GM12865 (cell line): ENCODE measurements at places on chromosomes 4 and X.
A peak's percentile ranks its signal among the peaks of the same experiment; 100 is the strongest.

DNA sequence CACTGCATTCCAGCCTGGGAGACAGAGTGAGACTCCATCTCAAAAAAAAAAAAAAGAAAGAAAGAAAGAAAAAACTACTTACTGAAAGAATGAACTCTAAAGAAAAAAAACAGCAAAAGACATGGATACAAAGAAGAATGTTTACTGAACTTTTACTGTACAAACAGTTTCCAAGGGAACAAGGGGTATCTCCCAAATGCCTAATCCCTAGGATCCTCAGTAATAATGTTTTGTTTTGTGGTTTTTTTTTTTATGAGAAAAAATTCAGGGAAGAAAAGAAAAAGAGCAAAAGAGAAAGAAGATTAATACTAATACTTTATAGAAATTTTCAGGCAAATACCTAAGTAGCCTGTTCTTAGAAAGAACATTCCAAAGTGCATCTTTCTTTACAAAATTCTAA, 63.2 kb downstream of the ANTXR2 start:
- DNase-seq: no peak

GRCh38 chr4:150116506-150116905, 38.3 kb downstream of the DCLK2 start:
- DNase-seq: no peak

DNA sequence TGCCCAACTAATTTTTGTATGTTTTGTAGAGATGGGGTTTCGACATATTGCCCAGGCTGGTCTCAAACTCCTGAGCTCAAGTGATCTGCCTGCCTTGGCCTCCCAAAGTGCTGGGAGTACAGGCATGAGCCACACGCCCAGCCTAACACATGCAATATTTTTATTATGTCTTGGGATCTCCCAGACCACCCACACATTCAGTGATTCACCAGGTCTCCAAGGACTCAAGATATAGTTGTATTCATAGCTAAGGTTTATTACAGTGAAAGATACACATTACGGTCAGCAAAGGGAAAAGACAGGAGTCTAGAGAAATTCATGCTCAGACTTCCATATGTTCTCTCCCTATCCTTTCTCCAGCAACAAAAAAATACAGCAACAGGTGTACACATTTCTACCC, 25.5 kb upstream of the FAM120C start:
- DNase-seq: no peak

GRCh38 chr4:129344058-129344457, 248.1 kb downstream of the C4orf33 start:
- DNase-seq: peak; percentile 38

GRCh38 chr4:70027011-70027410, 1.2 kb upstream of the HTN3 start:
- DNase-seq: no peak

GRCh38 chr4:184805462-184806228, 20.1 kb downstream of the ACSL1 start:
- peak; percentile 39 for DNase-seq

- DNase-seq: no peak
Measured at GRCh38 chr4:117481742-117482141, 396.4 kb upstream of the TRAM1L1 start.

GRCh38 chr4:52107336-52107735, 56.2 kb downstream of the SPATA18 start:
- no peak for DNase-seq

- DNase-seq: no peak
Measured at GRCh38 chr4:25030277-25031076, at the start of gene LGI2. LGI2 (minus strand) TSS chr4:25030946; CDS start chr4:25030693, 253 bp downstream.

DNA sequence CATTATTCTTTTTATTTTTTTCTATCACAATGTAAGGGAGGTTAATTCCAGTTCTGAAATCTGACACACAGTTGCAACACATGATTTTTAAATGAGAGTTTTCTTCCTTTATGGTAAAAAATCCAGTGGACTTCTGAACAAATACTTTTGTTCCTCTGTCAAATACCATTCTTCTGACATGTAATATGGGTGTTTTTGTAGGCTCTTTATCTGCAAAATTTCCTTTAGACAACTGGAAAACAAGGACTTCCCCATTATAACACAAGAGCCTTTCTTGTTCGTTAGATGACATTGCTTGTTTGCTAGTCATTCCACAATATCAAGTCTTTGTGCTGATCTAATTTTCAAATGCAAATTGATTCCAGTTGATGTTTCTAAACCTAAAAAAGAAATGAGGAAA, 7.7 kb downstream of the FANCB start:
- DNase-seq: no peak

DNA sequence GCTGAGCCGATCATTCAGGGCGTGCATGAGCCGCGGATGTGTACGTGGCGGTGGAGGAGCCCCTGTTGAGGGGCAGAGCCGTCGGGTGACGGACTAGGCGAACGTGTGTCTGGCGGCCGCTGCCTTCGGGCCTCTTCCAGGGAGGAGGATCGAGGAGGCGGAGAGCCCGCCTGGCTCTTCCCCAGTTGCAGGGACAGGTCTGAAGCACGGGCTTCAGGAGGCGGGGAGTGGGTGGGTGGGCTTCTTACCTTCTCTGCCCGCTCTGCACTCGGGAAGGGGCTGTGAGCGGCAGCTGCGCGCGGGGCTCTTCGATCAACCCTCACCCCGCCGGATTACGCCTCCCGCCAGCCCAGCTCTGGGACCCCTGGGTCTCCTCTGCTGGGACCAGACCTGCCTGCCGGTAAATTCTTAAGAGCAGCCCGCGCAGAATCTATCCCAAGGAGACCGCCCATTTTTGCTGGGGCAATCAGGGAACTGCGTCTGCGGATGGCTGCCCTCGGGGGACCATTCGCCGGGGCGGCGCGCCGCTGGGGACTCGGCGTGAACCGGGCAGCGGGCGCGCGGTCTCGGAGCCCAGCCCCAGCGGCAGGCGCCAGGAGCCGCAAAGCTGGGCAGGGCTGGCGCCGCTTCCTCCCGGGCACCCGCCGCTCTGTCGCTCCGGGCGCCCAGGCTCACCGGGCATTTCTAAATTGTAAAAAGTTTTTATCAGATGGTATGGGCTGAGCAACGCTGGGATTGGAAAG, 4.9 kb downstream of the PLAC8 start:
- DNase-seq: peak; percentile 61

GRCh38 chrX:20434986-20435385, 168.3 kb upstream of the RPS6KA3 start:
- no peak for DNase-seq

- DNase-seq: no peak
Measured at GRCh38 chr4:142402900-142403299, 443.2 kb downstream of the INPP4B start.

DNA sequence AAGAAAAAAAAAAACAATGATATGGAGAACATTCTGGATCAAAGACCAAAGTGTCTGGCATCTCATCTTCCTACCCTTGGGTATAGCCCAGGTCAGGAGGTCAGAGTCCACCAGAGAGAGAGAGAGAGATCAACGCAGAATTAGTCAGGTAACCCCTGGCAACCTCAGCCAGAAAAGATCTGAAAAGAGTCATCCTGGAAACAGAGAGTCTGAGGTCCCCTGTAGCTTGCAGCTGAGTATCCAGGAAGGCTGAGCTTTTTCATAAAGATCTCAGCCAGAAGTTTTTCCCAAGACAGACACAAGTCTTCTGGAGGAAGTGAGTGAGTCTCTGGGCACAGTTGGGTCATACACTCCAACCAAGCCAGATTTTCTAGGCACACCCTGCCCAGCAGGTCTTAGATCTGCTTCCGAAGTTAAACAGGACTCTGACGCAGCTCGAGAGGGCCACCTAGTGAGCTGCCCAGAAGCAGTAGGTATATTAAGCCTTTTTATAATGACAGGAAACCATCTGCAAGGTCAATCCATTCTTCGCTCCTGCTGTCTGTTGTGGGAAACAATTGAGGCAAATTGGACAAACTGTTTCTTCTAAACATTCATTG, 35.7 kb downstream of the ACE2 start:
- peak; percentile 54 for DNase-seq

- peak; percentile 0 for DNase-seq
Measured at GRCh38 chr4:1191621-1192020, 19.2 kb upstream of the SPON2 start.

DNA sequence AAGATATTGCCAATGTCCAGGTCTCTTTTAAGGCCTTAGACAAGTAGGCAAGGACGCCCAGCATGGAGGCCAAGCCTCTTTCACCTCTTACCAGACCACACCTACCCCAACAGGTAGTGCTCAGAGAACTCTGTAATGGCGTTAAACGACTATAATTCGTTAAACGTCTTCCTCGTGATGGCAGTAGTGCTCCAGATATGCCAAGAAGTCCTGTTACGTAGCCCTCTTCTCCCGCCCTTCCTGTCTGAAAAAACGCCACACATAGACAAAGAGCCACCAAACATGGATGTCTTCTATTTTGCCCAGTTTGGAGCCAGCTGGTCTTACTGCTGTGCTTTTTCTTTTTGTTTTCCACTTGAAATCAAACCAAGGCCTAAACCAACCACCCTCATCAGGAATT, 190.7 kb downstream of the OR13H1 start:
- DNase-seq: peak; percentile 28

GRCh38 chr4:114420069-114420468, 178.5 kb upstream of the UGT8 start:
- no peak for DNase-seq
